ENCODE measurements at places on chromosomes 4 and X.

- no peak for DNase-seq
Measured at GRCh38 chr4:46254788-46255187, 130.9 kb upstream of the GABRG1 start.

DNA sequence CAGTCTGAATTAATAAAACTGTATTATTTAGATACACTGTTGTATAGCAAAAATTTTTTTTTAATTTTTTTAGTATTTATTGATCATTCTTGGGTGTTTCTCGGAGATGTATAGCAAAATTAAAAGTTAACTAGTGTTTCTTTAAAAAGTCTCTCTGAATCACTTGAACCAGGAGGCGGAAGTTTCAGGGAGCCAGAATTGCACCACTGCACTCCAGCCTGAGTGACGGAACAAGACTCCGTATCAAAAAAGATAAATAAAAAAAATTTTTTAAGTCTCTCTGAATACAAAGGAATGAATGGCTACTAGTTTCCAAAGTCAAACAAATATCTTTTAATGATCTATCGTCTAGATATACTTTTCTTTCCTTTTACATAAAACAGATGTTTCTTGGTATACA lies 64.4 kb downstream of the ELF2 start:
- no peak for DNase-seq

DNA sequence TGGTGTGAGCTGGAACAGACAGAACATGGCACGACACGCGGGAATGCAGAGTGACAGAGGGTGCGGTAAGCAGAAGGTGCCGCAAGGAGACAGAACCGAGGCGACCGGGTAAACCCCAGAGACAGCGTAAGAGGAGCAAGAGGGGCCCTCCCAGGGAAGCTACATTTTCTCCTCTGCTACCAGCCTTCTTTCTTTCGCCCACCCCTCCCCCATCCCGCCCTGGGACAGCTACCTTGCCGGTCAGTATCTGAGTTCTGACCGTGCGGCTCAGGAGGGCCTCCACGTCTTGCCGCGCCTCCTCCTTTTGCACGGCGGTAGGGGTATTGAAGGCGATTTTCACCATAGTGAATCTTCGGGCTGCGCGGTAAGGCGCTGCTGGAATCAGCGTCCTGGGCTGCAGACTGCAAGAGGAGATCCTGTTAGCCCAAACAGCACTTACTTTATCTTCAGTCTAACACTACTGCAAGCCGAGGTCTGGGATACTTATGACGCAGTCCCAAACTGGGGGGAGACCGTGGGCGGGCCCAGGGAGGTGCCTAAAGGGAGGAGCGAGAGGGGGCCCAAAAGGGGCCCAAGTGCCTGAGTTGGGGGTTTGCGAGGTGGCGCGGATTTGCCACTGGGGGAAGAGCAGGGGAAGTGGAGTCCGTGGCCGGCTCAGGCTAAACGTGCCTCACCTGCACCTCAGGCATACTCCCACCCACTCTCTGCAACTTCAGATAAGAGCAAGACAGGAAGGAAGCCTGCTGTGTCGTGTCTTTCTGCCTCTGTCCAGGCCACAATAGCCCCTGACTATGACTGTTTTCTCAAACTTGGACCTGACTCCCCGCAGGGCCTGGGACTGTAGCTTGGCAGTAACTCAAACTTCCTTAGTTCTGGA lies at the start of gene ITM2A:
TSS of gene ITM2A (minus strand) at position 462 of the 877 bp plus-strand sequence. CDS start at position 343, 119 bp downstream.
- DNase-seq: no peak

- DNase-seq: no peak
Measured at GRCh38 chr4:16912896-16913295, 14.5 kb upstream of the LDB2 start.

GRCh38 chrX:96098471-96098870 lies 586.2 kb upstream of the DIAPH2 start:
- DNase-seq: no peak

DNA sequence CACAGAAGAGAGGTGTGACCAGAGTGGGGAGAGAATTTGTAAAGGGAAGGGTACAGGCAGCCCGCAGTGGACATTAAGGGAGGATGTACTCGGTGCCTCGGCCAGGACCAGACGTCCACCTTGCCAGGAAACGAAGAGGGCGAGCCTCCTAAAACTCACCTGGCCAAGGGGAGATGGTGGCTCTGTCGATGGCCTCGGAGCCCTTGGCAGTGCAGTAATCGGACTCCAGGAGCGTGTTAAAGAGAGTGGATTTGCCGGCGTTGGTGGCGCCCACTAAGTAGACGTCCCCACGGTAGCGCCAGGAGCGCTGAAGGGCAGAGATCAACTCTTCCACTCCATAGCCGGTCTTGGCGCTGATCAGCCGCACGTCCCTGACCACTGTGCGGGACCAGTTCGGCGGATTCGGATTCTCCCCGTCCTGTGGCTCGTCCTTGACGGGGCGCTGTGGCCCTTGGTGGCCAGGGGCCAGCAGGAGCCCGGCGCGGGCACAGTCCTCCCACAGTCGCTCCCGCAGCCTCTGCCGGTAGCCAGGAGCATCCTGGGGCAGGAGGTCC lies 1.0 kb downstream of the NOA1 start:
- DNase-seq: no peak

GRCh38 chr4:181950372-181951127 lies 292.7 kb upstream of the TENM3 start:
- DNase-seq: no peak

GRCh38 chr4:129231945-129232588 lies 136.1 kb downstream of the C4orf33 start:
- DNase-seq: no peak

GRCh38 chrX:115332832-115333231 lies 43.3 kb downstream of the LUZP4 start:
- no peak for DNase-seq

- DNase-seq: no peak
Measured at GRCh38 chr4:121270389-121270788, 106.3 kb upstream of the TNIP3 start.

DNA sequence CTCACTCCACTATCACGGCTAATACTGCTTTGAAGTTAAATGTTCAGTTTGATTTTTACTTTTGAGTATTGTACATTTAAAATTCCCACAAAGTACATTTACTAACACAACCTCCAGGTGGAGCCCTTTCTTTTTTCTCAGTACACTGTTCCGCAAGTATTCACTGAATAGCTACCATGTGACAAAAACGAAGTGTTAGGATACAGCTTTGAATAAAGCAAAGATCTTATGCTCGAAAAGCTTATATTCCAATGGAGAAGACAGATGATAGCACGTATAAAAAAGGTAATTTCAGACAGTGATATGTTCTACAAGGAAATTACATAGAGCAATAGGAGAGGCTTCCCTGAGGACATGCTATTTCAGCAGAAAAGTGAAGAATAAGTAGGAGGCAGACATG lies 60.7 kb upstream of the ABCG2 start:
- DNase-seq: peak; percentile 28

DNA sequence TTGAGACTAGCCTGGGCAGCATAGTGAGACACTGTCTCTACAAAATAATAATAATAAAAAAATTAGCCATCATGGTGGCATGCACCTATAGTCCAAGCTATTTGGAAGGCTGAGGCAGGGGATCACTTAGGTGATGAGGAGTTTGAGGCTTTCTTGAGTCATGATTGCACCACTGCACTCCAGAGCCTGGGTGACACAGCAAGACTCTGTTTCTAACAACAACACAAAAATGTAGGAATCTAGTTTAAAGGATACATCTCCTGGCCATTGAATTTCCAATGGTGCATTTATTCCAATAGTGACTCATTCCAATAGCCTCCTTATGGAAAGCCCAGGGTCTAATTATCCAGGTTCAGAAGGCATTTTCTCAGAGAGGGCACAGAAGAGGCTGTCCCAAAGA lies 21.9 kb upstream of the HERC6 start:
- DNase-seq: no peak

GRCh38 chr4:52329894-52330293 lies 278.8 kb downstream of the SPATA18 start:
- no peak for DNase-seq

DNA sequence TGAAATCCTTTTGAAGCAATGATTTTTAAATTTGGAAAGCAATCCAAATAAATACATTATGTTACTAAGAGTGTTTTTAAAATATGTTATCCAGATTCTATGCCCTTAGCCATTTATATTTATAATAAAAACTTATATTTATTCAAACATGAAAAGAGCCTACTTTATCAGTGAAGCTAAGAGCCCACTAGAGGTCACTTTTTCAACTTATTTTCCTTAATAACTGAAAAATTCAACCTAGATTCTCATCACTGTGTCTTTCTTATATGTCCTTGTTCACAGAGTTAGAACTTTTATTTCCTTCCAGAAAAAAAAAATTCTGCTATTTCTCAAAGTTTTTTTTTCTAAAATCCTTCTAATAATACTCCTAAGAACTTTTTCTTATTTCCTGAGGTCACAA lies 23.9 kb downstream of the PRDM8 start:
- no peak for DNase-seq

DNA sequence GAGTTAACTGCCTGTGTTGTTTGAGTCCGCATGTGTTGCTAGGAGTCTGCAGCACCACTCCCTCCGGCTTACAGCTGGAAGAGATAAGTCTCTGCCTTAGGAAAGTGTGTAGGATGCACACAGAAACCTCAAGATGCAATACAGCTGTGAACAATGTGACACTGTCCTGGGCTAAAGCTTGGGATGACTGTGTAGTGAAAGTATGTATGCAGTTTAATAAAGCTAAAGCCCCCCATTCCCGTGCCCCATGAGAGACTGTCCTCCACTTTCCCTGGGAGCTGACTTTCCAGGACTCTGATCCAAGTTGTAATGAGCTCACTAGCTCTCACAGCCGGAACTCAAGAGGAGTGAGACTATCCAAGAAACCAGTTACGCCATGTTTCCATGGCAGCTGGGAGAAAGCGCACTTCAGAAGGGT lies 156.6 kb upstream of the FTHL17 start:
- no peak for DNase-seq

GRCh38 chr4:154549894-154550790 lies at the start of gene PLRG1:
TSS of gene PLRG1 (minus strand) at chr4:154550400. CDS start at chr4:154550308, 92 bp downstream.
- DNase-seq: peak; percentile 67

DNA sequence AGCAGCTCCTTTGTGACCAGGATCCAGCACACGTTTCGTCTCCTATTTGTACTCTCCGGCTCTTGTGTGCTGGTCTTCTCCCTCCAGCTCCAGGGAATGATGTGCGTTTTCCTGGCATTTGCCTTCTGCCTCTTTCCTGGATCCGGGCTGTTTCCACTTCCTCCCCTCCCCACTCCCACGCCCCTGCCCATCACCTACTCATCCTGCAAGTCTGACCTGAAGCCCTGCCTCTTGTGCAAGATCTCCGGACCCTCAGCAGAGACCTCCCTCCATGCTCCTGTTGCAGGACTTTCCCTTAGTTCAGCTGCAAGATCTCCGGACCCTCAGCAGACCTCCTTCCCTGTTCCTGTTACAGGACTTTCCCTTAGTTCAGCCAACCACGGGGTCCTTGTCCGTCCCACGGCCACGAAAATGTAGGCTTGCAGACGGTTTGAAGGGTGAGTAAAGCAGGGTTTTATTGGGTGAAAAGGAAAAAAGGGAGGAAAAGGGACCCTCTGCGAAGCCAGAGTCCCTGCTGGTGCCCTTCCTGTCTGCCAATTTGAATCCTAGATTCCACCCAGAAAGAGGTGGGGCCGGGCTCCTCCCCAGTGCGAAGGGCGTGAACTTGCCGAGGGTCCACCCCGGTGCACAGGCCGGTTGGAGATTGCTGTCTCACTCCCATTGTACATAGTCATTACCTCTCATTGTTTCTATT lies 74.4 kb upstream of the IRF2 start:
- DNase-seq: no peak

GRCh38 chrX:129754056-129755024 lies 15.6 kb downstream of the XPNPEP2 start:
- DNase-seq: no peak

DNA sequence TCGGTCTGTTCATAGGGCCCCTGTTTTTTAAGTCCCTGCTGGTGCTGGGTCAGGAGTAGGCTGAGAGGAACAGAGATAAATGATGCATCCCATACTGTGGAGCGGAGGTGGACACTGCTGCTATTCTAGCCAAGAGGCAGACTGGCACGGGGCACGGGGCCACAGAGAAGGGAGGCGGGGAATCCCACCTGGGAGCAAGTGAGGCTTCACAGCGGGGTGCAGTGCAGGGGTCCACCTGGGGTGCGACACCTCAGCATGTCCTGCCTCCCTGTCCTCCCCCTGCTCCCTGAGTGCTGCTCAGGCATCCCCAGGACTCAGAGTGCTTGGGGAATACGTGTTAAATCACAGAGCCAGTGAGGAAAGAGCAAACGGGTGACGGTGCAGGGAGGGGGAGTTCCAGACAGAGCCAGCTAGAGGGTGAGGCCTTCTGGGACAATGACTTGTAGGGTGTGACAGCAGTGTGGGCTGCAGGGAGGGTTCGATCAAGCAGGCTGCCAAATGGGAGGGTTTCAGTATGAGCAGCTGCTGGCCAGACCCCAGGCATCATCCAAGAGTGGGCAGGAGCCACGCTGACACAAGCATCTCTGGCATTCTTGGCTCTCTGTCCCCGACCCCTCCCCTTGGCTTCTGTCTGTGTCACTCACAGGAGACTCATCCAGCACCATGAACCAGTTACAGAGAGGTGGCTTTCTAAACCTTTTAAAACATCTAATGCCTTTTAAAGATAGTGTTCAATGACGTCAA lies 13.7 kb upstream of the HTRA3 start:
- DNase-seq: no peak

DNA sequence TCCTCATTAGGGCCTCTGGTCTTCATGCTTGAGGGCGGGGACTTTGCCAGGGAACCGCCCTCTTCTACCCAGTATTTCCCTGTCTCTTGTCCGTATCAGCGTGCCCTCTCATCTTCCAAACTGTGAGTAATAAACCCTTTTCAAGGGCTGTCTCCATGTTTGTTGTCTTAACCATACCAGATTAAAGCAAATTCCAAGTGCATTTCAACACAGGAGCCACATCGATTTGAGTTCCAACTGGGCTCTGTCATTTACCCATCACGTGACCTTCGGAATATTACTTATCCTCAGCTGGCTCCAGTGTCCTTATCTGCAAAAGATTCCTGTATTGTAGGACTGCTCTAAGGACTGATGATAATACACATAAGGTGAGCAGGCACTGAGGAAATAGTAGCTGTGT lies 6.4 kb upstream of the PHEX start:
- no peak for DNase-seq

DNA sequence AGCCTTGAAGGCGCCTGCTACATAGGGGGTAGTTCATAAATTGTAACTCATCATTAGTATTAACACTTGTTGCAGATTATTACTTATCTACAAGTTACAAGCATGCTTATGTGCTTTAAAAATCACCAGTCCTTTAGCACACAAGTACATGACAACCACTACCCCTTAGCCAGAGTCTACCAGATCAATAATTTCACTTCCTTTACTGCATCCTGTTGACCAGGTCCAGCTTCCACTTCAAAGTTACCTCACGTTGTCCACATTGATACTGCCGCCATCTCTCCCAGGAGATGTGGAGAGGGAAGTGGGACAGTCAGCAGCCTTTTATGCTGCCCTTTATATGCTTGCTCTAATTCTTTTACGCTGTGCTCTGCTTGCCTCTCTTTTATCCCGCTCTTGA lies 231.3 kb upstream of the CXXC4 start:
- DNase-seq: no peak

GRCh38 chr4:176611951-176612350 lies 180.8 kb downstream of the VEGFC start:
- no peak for DNase-seq

DNA sequence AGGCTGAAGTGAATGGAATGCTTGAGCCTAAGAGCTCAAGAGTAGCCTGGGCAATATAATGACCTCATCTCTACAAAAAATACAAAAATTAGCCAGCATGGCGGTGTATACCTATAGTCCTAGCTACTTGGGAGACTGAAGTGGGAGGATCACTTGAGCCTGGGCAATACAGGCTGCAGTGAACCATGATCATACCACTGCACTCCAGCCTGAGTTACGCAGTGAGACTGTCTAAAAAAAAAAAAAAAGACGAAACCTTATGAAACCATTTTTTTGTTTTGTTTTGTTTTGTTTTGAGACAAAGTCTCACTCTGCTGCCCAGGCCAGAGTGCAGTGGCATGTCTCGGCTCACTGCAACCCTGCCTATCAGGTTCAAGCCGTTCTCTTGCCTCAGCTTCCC lies 36.9 kb downstream of the TLR10 start:
- no peak for DNase-seq
